ENCODE measurements at places on chromosomes 16 and 17.

DNA sequence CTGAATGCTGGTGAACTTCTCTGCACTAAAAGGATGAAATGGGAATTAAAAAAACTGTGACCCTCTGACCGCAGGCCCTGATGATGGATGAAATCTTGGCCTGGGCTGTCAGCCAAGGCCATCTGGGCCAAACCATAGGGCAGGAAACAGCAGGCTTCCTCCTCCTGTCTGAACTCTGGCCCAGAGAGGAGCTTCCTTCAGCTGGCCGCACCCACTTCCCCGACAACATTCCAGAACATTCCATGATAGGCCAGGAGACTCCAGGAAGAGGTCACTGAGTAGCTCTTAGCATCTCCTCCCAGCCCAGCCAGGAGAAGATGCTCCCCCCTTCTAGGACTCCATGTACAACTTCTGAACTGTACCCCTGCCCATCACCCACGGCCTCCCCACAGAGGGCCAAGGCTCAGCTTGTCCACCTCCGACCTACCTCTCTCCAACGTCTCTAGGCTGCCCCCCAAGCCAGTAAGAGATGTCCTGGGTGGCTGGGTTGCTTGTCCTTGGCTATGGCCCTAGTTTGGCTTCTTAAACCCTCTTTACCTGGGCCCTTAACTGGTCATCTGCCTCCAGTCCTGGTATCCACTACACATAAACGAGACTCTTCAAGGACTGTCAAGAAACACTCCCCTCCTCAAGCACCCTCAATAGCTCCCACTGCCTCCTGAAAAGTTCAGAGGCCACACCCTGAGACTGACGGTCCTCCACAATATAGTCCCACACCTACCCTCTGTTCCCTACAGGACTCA lies 1.7 kb downstream of the RPH3AL start:
- ATAC-seq: peak; percentile 75

- ATAC-seq: no peak
These were observed 57.7 kb downstream of the OR1D5 start for GRCh38 chr17:3005696-3006095.

GRCh38 chr16:8516471-8516870 lies 73.8 kb downstream of the TMEM114 start:
- no peak for ATAC-seq

DNA sequence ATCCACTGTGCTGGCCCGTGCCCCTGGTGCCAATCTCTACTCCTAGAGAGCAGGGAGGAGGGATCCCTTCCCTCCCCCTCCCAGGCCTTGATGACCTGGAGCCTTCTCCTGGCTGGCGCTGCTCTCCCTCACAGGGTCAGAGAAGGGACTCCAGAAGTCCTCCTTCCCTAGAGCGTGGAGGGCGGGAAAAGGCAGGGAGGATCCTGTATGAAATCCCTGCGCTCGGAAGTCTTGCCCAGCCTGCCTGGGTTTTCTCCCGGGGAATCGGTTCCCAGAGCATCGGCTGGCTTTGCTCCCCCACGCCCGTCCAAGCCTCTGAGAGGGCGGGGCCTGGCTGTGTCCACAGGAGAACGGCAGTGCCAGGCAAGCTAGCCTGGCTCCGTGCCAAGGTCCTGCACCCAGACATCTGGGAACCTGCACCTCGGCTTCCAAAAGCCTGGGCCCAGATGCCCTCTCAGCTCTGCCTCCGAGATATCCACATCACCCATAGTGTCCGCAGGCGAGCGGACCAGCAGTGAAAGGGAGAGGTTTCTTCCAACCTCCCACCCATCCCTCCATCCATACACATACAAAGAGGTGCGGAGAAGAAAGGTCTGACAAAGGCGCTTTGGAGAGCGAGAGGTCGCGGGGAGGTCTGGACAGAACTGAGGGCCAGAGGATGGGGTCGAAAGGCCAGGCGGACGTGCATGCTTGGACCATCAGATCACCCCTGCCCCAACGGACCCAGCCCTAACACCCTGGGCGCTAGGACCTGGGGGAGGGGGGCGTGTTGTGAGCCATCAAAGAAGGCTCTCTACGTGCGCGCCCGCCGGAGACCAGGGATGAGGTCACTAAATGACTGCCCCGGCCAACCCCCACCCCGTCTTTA lies 1.1 kb downstream of the MPP2 start:
- ATAC-seq: peak; percentile 77

- ATAC-seq: no peak
These were observed 21.2 kb downstream of the RNF43 start for GRCh38 chr17:58396173-58396572.

GRCh38 chr17:77425791-77426641 lies 285.2 kb downstream of the SEC14L1 start:
- peak; percentile 63 for ATAC-seq

DNA sequence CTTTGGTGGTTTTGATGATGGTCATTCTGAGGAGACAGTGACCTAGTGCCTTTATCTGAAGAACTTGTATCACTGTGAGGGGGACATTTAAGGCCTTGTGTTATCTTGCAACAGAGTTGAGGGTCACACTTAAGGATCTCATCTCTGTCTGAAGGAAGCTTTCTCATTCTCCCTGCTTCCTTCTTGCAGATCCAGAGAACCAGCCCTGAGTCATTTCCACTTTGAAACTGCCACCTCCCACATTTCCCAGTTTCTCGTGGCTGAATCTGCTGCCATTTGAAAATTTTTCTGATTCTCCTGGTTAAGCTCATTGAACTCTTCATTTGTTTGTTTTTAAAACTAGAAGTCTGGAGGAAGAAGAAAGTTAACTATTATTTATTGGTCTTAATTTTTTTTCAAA lies 190.2 kb upstream of the CDH11 start:
- ATAC-seq: no peak

DNA sequence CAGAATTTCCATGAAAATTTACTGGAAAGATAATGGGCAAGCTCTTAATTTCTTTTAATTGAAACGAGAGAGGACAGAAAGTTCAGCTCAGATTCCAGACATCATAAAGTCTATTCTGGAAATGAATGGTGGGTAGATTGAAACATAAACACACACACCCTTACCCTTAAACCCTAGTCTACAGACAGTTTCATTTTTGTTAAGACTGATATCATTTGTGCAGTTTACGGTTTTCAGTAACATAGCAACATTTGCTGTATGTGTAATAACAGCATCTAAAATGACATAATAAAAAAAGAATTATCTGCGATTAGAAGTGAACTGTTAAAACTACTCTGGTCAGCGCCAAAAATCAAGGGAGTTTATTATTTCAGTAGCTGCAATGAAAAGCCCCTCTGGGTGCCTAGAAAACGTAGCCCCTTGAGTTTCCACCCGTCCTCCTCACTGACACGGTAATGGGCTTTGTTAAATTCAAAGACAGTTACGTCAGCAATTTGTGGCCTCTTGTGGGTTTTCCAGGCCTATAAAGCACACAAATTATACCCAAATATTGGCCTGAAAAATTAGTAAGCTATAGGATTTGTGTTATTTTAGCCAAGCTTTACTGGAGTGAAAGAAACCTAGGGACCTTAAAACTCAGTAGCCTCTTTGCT lies 520.6 kb upstream of the SOX9 start:
- ATAC-seq: no peak

- peak; percentile 53 for ATAC-seq
These were observed 1.7 kb upstream of the ANKRD13B start for GRCh38 chr17:29591146-29591736.

- ATAC-seq: no peak
These were observed 39.8 kb upstream of the DYNLRB2 start for GRCh38 chr16:80500961-80501525.

DNA sequence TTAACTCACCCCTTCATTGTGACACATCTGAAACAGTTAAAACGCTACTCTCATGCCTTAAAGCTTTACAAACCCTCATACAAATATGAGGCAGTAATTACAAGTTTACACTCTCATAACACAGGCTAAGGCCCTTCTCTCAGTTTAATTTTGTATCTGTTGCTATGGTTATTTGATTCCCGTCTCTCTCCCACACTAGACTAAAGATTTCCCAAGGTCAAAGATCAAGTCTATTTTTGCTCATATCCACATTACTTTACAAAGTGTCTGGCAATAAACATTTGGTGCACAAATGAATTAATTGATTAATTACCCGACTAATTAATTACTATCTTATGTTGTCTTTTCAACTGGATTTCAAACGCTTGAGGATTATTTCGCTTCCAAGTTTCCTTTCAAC lies 86.4 kb upstream of the MYOCD start:
- no peak for ATAC-seq

DNA sequence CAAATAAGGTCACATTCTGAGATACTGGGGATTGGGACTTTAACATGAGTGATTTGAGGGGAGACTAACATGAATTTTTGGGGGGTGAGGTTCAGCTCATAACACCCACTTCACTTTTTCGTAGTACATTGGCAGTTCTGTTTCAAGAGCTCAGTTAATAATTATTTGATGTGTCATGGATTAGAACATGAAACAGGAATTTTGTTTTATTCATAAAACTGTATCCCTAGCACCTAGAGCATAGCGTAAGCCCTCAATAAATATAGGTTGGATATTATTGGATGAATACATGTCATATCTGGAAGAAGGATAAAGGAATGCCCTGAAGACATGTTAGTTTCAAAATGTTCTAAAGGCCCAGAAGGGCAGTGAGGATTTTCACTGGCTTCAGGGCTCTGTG lies 119.8 kb downstream of the PRKCA start:
- peak; percentile 13 for ATAC-seq

- no peak for ATAC-seq
These were observed 215.3 kb downstream of the C16orf95 start for GRCh38 chr16:87101903-87102302.

DNA sequence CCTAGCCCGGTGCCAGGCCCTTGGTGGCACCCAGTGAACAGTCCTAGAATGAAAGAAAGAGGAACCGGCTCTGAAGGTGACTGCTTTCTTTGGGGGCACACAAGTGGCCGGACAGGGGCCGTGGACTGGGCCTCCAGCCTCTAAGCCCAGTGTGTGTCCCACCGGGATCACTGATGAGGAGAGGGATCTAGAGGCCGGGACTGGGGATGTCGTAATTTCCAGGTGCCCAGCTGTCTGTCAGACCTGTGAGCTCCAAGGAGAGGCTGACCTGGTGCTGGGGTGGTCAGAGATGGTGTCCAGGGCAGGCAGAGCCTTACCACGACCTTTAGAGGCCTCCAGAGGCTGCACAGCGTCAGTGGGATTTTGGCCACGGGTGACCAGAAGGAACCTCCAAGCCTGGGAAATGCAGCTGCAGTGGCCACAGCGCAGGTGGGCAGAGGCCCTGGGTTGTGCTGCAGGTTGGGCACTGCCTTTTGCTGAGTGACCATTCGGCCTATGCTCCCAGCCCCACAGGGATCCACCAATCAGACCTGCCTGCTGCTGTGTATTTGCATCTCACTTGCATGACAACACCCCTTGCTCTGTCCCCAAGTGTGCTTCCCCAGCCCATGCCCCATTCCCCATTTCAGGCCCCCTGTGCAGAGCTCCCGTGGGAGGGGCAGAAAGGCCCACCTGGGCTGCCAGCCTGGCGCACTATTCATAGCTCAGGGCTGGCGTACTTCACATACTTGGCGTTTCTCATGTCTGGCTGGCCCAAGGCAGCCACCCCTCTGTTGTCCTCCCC lies 12.5 kb downstream of the ARHGAP23 start:
- ATAC-seq: no peak

- no peak for ATAC-seq
These were observed 141.2 kb downstream of the LAT start for GRCh38 chr16:29126057-29126494.

- ATAC-seq: no peak
These were observed 1.5 kb upstream of the ALDH3A2 start for GRCh38 chr17:19646788-19647696.
